Stimulated activated CD4-positive, alpha-beta T cell treated with anti-CD3 and anti-CD28 coated beads, Interleukin-15, amount 100 ng/mL, for 1 hour (primary cell): ENCODE measurements at places on chromosomes 7 and 10.

DNA sequence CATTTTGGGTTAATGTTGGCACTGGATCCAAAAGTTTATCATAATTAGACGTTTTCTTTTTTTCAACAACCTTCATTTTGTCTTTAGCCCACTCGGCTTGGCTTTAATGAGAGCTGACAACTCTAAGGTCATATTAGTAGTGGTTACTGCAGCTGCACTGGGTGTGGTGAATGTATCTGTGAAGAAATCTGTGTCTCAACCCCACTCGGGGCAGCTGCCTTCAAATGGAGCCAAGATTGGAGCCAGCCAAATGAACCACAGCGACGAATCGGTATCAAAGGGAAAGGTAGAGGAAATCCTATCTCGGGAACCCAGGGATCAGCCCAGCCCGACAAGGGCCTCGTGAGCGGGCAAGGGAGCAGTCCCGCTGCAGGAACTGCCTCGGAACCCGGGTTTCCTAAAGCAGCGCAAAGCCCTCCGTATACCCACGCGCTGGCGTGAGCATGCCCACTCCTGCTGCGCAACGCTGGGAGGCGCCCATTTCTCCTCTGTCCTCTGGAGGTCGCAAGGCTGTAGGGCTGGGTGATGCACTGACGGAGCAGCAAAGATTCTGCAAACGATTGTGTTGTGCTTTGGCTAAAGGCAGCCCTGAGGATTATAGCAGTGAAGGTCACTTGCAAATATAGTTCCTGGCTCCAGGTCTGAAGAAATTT, 98.7 kb upstream of the MBL2 start:
- no peak for DNase-seq

DNA sequence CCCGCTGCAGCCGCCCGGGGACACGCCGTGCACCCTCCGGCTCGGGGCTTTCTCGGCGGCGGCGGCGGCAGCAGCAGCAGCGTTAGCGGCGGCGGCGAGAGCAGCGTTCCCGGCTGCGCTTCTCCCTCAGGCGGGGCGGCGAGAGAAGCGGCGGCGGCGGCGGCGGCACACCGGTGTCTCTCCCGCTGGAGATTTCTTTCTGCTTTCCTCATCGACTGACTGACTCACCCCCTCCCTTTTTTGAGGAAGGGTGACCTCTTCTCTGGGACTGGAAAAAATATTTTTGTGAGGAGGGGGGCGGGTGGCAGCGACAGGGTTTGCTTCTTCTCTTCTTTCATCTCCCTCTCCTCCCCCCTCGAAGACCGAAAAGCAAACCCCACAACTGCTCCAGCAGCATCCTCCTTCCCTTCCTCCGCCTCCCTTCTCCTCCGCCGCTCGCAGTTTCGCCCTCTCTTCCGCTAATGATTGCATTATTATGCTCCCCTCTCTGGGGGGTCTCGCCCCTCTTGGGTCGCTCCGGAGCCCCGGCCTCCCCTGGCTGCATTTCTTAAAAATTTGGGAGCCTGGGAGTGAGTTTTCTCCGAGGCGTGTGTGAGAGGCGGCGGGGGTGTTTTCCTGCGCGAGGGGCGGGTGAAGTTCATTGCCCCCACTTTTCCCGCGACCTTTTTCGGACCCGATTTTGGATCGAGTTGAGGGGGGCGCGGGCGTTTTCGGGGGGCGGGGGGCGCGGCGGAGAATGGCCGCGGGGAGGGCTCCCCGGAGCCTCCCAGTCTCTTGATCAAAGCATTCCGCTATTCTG, 411 bp downstream of the AUTS2 start:
- DNase-seq, result no peak

GRCh38 chr7:123923599-123923998, 1.4 kb upstream of the SPAM1 start:
- DNase-seq, result no peak

DNA sequence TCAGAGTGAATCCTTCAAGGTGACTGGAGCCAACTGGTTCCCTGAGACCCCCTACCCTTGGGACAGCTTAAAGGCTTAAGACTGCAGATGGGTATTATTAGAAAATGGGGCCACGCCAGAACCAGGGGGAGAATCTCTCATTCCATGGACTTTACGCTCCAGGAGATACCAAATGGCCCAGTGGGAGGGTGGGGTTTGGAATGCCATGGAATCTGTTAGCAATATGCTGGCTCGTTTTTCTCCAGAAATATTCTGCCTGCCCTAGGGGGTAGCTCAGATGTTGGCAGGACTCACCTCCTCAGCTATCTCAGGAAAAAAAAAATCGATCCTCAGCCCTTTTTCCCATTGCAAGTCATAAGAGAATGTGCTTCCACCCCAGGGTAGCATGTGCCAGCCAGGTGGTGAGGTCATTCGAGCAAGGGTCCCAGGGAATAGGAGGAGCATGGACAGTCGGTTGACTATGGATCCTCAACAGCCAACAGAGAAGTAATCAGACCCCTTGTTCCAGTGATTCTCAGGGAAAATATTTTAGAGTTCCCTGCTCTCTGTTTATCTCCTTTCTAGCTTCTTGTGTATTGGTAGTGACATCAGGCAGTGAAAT, 22.9 kb downstream of the SVIL start:
- DNase-seq, result no peak

GRCh38 chr10:116026315-116026714, 246.7 kb downstream of the GFRA1 start:
- no peak for DNase-seq

GRCh38 chr7:77459311-77459726, 43.2 kb upstream of the GSAP start:
- DNase-seq, result no peak

- no peak for DNase-seq
These were observed 420.3 kb upstream of the AUTS2 start for GRCh38 chr7:69177941-69178494.

GRCh38 chr10:70784471-70784870, 706 bp downstream of the TBATA start:
- no peak for DNase-seq

DNA sequence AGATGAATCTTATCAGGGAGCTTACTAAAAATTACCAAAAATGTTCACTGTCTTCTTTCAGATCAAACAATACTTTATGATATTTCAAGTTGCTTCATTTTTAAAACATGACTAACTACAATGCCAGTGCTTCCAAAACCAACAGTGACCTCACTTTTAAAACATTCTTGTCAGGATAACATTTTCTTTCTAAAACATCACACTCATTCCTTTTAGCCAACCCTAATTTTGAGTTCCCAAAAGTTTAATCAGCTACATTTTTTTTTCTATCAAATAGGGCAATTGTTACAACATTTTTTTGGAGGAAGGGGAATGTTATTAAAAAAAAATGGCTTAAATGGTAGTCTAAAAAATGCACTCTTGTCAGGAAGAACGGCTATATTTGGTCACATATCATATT, 37.3 kb downstream of the RTKN2 start:
- no peak for DNase-seq

- DNase-seq, result no peak
These were observed 75.2 kb downstream of the PARD3 start for GRCh38 chr10:34739915-34740314.

- no peak for DNase-seq
These were observed 140.5 kb downstream of the PKD1L1 start for GRCh38 chr7:47807756-47808155.

GRCh38 chr7:2668401-2668800, 19.6 kb upstream of the AMZ1 start:
- DNase-seq, result no peak

GRCh38 chr10:88032566-88032965, 169.1 kb downstream of the PTEN start:
- DNase-seq, result no peak

GRCh38 chr10:28468707-28469483, 64.0 kb upstream of the WAC start:
- no peak for DNase-seq

- DNase-seq, result no peak
These were observed 138.1 kb downstream of the DOCK1 start for GRCh38 chr10:127043301-127043700.

- DNase-seq, result no peak
These were observed 95.5 kb downstream of the NKX6-2 start for GRCh38 chr10:132690401-132690800.

GRCh38 chr10:86243651-86244155, 122.9 kb downstream of the GRID1 start:
- DNase-seq, result no peak

- no peak for DNase-seq
These were observed 52.0 kb upstream of the PRSS1 start for GRCh38 chr7:142697270-142697669.

- no peak for DNase-seq
These were observed 5.9 kb downstream of the BORCS7 start for GRCh38 chr10:102859911-102860310.

DNA sequence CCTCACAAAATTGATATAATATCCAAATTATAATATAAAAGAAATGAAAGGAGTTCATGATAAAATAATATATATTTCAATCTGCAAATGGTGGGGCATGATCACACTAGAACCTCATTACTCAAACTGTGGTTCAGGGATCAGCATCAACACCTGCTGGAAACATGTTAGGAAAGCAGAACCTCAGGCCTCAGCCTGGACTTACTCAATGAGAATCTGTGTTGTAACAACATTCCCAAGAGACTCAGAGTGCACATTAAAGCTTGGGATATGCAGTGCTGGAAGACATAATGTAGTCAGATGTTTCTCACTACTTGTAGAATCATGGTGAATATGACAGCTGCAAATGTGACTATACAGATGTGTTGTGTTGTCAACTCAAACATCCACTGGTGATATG, 81.7 kb upstream of the ITPRID1 start:
- no peak for DNase-seq

DNA sequence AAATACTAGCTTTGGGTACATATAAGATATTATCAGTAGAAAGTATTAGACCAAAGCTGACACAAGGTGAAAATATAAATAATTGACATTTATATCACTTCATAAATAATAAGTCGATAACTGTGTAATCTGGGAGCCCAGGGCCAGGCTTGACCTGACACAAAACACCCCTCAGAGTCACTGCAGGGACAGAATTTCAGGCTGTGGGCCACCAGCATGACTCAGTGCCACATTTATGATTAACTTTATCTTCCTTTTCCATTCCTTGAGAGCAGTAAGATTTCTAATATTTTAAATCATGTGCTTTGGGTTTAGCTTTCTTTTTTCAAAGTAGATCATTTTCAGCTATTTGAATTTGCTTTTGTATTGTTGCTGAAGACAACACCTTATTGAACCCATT, 102.9 kb upstream of the NFE2L3 start:
- no peak for DNase-seq

- DNase-seq, result no peak
These were observed 36.2 kb upstream of the NCAPG2 start for GRCh38 chr7:158740657-158741293.

- DNase-seq, result no peak
These were observed 6.6 kb downstream of the UFSP1 start for GRCh38 chr7:100882785-100883526.

- DNase-seq, result no peak
These were observed 130.0 kb downstream of the THSD7A start for GRCh38 chr7:11701829-11702560.

GRCh38 chr7:1593091-1593866, 23.4 kb upstream of the PSMG3 start:
- no peak for DNase-seq

- DNase-seq, result no peak
These were observed 1024.8 kb downstream of the LRMDA start for GRCh38 chr10:76456197-76456596.

DNA sequence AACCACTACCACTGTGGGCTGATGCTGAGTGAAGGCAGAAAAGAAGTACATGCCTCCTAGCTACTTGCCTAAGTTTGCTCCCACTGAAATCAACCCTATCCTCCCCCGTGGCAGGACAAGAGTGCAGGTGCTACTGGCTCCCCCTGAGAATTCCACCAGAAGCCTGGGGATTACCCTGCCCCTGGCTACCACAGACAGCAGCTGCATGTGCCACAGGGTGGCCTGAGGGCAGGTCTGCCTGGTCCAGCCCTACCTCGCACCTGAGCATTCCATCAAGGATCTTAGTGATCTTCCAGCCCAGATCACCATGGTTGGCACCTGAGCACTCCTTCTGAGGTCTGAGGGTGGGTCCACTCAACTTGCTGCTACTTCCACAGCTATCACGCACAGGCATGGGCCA, 176.4 kb upstream of the SMIM30 start:
- no peak for DNase-seq

DNA sequence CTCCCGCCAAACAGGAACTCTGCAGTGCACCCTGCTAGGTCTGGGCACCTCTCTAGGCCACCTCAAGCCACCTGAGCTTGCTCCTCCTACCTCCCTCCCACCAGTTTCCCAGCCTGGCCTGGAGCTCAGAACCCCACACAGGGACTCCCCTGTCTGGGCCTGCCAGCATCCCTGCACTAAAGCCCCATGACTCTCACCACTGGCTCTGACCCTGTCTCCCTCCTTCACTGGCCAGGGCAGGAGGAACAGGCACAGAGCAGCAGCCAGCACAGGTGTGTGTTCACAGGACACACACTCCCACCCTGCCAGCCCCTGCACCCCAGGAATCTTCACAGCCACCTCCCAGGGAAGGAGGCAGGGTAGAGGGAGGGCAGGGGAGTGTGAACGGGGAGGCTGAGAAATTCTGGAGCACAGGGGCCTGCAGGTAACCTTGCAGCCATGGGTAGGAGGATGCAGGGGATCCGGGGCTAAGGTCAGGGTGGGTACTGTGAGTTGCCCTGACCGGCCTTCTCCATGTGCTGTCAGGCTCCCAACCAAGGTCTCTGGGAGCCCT, 13.9 kb upstream of the ANTXRL start:
- DNase-seq, result no peak

DNA sequence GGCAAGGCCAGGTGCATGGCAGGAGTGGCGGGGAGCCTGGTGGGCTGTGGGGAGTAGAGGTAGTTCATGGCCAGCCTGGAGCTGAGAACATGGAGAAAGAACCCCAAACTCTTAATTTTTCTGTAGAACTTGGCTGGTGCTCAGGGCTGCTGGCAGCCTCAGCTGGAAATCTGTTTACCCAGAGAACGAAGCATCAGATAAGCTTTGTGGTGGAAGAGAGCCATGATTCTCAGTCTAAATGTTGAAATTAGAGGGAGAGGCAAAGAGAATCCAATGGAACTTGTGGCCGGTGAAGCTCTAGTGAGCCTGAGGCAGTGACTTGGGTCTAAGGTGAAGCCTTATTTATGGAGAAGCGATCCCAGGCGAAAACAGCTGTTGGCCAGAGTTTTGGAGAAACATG, 126.4 kb downstream of the CCDC3 start:
- no peak for DNase-seq

GRCh38 chr7:131335639-131336381, 8.1 kb downstream of the MKLN1 start:
- DNase-seq, result no peak

GRCh38 chr10:360653-361052, 225.4 kb downstream of the ZMYND11 start:
- no peak for DNase-seq

- DNase-seq, result no peak
These were observed 656.9 kb downstream of the CNTNAP2 start for GRCh38 chr7:146773506-146773905.

DNA sequence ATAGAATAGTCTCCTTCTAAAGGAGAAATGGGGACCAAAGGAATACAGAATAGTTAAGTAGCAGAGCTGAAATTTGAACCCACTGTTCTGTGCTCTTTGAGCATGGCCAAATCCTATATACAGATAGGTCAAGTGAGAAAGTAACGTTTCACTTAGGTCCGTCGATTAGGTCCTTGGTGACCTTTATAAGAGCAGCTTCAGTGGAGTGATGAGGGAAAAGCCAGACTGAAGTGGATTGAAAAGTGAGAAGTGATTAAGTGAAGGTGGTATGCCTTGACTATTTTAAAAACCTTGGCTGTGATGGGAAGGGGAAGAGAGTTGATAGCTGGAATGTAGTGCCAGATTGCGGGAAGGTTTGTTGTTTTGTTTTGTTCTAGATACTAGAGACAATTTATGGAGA, 10.6 kb upstream of the LSMEM1 start:
- no peak for DNase-seq

GRCh38 chr7:96045181-96045580, 272.8 kb downstream of the DYNC1I1 start:
- no peak for DNase-seq
